ENCODE measurements at places on chromosomes 6 and 20.

DNA sequence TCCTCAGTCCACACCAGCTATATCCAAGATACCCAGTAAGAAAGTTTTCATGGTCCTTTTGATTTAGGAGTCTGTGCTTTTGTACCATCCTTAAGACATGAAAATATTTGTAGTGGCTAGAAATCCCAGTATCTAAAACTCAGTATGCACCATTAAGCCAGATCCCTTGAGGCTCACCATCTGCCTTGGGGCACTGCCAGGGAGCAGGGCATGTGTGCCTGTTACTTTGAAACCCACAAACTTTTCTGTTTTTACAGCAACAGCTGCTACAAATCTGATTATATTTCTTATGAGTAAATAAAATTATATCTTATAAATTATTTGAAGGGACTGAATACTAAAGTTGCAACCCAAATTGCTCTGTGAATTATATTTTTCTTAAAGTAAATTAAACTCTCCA, 290.5 kb upstream of the MANEA start:
- no peak for DNase-seq

- DNase-seq, result no peak
These were observed 103.4 kb downstream of the TULP4 start for GRCh38 chr6:158415666-158416065.

- no peak for DNase-seq
These were observed 50.1 kb downstream of the SSR1 start for GRCh38 chr6:7262746-7263518.

- DNase-seq, result no peak
These were observed 7.2 kb upstream of the SDC4 start for GRCh38 chr20:45355209-45356084.

GRCh38 chr6:124026694-124027093, 223.0 kb downstream of the NKAIN2 start:
- DNase-seq, result no peak

- no peak for DNase-seq
These were observed 31.1 kb downstream of the CEBPB start for GRCh38 chr20:50221501-50222308.

DNA sequence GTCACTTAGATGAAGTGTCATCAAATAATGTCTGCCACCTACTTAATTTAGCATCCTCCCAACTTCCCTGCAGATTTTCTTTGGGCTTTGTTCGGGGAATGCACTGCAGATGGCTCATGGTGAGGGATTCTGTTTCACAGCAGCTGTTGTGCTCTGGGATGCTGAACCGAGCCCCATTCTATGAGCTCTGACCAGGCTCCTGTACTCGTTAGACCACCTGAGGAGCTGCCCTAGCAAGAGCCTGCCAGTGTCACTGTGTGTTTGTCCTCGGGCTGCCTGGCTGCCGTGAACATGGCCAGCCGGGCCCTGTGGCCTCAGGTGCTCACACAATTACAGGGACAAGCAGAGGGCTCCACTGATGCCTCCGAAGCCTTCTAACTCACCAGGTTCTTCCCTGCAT, 238.8 kb upstream of the ECI2 start:
- DNase-seq, result no peak

GRCh38 chr6:131754088-131754487, 43.3 kb upstream of the CTAGE9 start:
- DNase-seq, result no peak

DNA sequence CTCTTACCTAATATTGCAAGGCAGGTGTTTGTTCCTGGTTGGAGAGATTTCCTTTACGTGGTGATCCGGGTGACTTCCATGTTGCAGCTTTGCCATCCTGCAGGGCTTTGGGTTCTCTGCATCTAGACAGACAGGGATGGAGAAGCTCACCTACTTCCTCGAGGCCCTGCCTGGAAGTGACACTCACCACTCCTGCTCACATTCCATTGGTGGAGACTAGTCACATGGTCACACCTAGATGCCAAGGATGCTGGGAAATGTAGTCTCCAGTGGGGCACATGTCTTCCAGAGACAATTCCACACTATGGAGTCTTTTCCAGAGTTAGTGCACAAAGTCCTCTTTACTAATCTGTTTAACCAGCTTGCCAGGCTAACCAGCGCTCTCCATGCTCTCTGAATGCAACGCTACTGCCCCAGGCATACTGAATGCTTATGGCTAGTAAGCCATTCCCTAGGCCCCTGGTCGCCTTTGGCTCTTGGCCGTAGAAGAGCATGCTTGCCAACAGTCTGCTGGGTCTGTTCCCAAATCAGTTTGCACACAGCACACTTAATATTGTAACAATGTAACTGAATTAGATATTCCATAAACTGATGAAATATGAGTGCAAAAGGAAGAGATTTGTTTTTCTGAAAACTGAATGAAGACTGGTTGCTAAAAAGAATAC, 6.7 kb upstream of the KCNK15 start:
- peak; percentile 69 for DNase-seq

DNA sequence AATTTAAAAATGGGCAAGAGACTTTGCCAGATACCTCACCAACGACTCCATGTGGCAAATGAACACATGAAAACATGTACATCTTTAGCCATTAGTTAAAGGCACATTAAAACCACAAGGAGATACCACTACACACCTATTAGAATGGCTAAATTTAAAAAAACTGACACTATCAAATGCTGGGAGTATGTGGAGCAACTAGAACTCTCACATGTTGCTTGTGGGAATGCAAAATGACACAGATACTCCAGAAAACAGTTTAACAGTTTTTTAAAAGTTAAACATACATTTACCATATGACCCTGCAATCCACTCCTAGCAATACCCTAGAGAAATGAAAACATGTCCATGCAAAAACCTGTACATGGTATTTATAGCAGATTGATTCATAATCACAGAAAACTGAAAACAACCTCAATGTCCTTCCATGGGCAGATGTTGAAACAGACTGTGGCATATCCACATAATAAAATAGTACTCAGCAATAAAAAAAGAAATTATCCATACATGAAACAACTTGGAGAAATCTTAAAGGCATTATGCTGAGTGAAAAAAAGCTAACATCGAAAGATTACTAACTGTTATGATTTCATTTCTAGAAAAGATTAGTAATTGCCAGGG, 1.9 kb downstream of the RAB23 start:
- no peak for DNase-seq

DNA sequence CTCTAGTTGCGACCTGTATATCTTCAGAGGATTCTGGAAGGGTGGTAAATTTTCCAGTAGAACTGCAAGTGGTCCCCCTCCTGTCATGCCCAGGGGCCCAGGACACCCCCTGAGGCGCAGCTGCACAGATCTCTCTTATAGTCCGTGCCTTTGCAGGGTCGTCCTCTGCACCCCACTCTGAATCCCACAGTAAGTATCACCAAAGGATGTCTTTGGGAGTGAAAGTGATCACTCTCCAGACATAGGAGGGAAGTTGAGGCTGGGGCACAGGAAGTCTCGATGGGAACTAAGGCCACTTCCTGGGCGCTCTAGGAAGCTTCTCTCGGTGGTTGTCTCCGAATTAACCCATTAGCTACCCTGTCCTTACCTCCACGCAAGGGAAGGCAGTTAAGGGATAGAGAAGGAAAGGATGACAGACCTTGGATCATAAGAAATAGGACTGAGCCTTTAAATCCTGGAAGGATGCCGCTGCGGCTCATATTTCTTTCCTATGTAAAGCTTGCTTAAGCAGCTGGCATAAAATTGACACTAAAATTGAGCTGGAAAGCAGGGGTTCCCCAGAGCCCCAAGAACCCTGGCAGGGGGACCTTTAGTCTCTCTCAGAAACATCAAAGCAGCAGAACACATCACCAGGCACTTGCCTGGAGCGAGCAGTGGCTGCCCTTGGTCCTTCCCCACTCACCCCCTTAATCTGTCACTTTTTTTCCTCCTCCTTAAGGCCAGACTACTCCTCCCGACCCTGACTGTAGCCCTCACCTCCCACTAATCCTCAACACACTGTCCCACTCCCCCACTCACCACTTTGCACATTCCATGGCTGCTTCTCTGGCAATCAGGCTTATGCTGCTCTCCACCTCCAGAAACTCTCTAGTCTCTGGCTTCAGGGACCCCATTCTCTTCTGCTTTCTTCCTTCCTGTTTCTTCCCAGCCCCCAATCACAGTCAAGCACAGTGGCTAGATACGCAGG, at the start of gene ZKSCAN4:
TSS of gene ZKSCAN4 (minus strand) at position 261 of the 967 bp plus-strand sequence. CDS start 289 bp downstream, outside the sequence.
- peak; percentile 83 for DNase-seq

DNA sequence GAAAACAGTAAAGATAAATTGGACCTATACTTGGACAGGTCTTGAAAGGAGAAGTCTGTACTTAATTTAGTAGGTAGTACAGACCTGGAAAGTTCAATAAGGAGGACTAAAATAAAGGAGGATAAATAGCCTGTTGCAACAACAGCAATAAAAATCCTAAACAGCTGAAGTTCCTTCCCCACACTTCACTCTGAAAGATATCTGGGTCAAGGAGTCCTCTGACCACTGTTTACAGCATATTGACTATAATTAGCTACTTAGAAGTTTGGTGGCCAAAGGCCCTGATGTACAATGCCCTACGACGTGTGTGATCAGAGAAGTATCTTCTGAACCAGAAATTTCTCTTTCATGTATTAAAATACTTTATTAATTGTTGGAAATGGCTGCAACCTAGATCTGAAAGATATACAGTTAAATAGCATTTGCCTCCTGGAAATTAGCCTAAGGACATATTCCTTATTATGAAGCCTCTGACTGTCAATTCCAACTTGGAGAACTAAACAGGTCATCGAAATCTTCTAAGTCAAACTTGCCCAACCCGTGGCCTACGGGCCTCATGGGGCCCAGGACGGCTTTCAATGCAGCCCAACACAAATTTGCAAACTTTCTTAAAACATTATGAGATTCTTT, 82.8 kb downstream of the KIF13A start:
- DNase-seq, result no peak

- no peak for DNase-seq
These were observed 111.9 kb downstream of the TBX18 start for GRCh38 chr6:84652356-84653026.

- DNase-seq, result no peak
These were observed 26.5 kb downstream of the PCK1 start for GRCh38 chr20:57587278-57587988.

- DNase-seq, result no peak
These were observed 12.9 kb downstream of the PARD6B start for GRCh38 chr20:50744143-50744792.

GRCh38 chr20:10641467-10641866, 32.3 kb downstream of the JAG1 start:
- DNase-seq, result no peak

DNA sequence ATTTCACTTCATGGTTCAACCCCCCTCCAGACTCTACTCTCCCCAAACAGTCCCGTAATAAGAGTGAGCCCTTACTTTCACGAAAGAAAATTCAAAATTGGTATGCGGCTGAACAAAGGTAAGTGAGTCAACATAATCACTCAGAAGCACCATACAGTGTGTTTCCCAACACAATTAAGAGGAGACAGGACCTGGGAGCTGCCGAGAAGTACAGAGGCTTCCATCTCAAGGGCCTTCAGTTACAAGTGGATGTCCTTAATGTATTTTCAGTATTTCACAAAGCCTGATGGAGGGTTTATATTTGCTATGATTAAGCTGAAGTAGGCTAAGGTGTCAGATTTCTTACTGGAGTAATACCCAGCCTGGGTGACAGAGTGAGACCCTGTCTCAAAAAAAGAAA, 51.1 kb downstream of the MYO6 start:
- no peak for DNase-seq

DNA sequence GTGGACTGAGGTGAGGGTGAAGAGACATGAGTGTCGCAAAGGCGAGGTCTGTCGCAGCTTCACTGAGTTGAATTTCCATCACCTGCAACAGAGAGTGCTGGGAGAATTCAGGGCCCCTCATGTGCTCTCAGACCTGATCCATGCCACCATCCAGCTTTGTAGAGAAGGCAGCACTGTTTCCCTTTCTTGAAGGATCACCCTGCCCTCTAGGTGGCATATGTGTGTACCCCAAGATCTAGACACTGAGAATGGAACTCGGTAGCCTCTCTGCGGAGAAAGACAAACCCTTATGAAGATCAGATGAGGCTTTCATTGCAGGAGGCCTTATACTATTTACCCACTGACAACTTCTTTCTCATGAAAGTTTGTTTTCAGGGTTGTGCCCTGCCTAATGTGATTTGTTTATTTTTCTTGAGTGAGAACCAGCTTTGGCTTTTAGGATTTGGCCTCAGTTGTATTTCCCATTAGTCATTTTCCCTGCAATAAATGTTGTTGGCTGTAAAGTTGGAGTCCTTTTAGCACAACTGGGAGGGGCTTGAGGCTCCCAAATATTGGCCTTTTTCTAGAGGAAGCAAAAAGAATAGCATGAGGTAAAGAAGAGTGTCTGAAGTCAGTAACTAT, 811.3 kb downstream of the DHX35 start:
- no peak for DNase-seq

DNA sequence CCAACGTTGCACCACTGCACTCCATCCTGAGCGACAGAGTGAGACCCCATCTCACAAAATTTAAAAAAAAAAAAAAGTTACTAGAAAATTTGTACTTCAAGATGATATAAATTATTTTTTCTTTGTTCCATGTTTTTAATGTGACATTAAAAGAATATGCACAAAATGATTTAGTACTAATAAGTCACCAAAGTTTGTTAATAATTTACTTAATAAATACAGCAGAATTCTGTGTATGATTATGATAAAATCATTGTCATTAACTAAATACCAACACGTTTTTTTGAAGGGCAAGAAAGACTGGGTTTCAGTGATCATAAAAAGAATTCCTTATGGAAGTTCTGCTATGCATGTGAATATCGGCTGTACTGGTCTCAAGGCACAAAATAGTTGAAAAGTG, 28.1 kb downstream of the GOPC start:
- no peak for DNase-seq

Measured in GM10248 (cell line).